CD4-positive, alpha-beta T cell treated with Interleukin-4 for 4 hours (primary cell): ENCODE measurements at places on chromosomes 5 and 9.

GRCh38 chr9:130681769-130682420 is 11.7 kb upstream of the EXOSC2 start:
- DNase-seq, result no peak

- no peak for DNase-seq
These were observed 304.1 kb downstream of the MAT2B start for GRCh38 chr5:163809473-163809872.

GRCh38 chr5:98314292-98314691 is 459.2 kb upstream of the RGMB start:
- no peak for DNase-seq

- no peak for DNase-seq
These were observed 220.1 kb downstream of the DAB2IP start for GRCh38 chr9:121871431-121872025.

DNA sequence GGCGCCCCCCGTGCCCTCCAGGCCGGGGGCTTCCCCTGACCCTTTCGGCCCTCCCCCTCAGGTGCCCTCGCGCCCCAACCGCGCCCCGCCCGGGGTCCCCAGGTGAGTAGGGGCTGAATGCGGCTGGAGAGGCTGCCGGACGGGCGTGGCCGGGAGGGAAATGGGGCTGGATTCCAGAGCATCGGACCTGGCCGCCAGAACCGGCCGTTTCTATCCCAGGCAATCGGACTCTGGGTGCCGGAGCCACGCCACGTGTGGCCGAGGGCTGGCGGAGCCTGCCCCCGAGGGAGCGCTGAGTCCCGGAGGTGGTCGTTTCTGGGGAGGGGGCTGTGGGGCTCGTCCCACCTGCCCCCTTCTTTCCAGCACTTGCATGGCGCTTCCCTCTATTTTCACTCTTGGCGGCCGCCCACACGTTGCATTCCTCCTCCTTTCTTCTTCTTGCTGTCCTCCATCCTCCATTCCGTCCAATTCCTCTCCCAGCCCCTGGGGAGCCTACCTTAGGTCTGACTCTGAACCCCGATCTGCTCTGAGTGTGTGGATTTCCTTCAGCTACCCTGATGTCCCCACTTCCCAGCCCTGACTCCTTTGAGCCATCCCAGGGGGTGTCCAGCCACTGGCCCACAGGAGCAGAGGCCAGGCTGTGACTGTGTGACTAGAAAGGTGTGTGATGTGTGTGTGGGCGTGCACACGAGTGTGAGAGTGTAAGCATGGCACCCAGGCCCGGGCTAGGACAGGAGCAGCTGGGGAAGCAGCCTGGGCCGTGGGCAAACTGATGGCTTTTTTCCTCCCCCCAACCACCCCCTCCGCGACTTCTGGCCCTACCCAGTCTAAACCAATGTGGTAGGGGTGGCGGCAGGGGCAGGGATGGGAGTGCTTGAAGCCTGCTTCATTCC is 24.7 kb downstream of the GOLGA2 start:
- DNase-seq, result no peak
